ENCODE measurements at places on chromosomes 5 and 9. TPM values are rescaled to one million over a fixed set of nuclear protein-coding genes. Genes with fewer than 3 reads are reported as not detected.

The SLC36A2 gene
- not detected for total RNA-seq

The HMCN2 gene
- 0.53 TPM for total RNA-seq

The MORN5 gene
- not detected for total RNA-seq

DNA sequence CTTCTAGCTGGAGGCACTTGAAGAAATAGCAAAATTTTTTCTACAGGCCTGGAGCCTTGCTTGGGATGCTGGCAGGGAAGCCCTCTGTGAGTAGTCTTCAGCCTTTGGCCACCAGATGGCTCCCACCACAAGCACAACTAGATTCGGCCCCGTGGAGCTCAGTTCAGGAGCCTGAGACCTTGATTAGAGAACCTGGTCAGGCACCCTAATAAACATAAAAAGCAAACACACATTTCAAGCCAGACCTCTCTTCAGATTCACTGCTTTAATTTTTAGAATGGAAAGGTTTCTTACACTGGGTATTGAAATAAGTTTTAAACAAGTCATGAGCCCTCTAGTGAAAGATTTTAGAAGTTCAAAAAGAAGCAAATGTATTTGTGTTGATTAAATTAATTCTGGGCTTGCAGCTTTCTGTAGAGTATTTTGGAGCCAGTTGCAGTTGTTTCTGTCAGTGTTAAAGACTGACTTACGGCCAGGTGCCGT is 41.4 kb downstream of the GLRX start:
- no peaks in the 10 kb centered on the region for H3K36me3 ChIP-seq
- H3K27ac ChIP-seq: no peak overlapping the region
- no peaks in the 10 kb centered on the region for H3K4me1 ChIP-seq
- no peaks in the 10 kb centered on the region for H3K27me3 ChIP-seq

- H3K4me3 ChIP-seq: no peak overlapping the region
- no peaks in the 10 kb centered on the region for H3K36me3 ChIP-seq
- H3K27me3 ChIP-seq: no peaks in the 10 kb centered on the region
- H3K4me1 ChIP-seq: peaks cover 44% of the 10 kb centered on the region
- peak overlapping the region; percentile 57 for H3K27ac ChIP-seq
Observed at GRCh38 chr9:38228331-38229103, 159.5 kb upstream of the SHB start.

- DNase-seq: no peak
- H3K27me3 ChIP-seq: no peaks in the 10 kb centered on the region
Observed at GRCh38 chr5:181024245-181025064, 15.6 kb upstream of the BTNL9 start.

DNA sequence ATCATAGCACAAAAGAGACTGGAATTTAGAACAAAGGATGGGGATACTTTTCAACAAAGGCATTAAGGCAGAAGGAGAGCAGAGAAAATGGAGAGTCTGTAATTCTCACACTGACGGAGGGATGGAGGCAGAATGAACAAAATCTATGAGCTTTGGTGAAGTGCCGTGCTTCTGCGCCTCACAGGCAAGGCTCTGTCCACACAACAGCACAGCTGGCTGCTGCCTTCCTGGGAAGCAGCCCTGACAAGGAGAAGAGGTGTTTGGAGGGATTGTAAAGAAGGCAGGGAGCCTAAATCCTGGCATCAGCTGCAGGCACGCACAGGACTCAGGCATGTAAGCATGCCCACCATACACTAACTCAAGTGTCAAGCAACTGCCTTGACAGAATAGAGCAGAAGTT is 485.2 kb upstream of the KIF2A start:
- H3K4me3 ChIP-seq: no peak overlapping the region
- H3K27me3 ChIP-seq: no peaks in the 10 kb centered on the region
- no peaks in the 10 kb centered on the region for H3K36me3 ChIP-seq
- DNase-seq: no peak

DNA sequence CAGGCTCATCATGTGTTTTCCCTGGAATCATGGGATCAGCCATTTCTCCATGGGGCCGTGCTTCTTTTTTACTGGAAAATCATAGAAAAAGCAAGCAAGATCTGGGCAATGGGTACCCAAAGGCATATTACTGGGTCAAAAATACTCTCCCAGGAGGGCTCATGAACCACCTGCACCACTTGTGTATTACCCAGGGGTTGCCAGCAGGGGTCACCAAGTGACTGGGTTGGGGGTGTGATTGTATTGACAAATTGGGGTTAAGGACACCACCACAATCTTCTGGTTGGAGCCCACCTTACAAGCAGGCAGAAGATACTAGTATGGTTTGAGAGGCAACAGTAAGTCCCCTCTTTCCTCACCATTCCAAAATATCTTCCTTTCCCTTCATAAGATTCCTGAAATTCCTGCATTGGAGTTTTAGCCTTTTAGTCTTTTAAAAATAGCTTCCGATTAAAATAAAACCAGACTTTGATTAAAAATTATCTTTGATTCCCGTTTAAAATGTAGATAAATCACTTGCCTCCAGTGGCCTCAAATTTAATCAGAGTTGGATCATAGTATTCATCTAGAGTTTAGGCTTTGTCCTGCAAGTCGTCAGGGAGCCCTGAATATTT is 603.3 kb downstream of the KIF4B start:
- no peak overlapping the region for H3K27ac ChIP-seq
- H3K4me3 ChIP-seq: no peak overlapping the region
- no peaks in the 10 kb centered on the region for H3K36me3 ChIP-seq
- peak; percentile 58 for DNase-seq
- H3K4me1 ChIP-seq: no peaks in the 10 kb centered on the region

- no peak overlapping the region for H3K4me3 ChIP-seq
- H3K27ac ChIP-seq: no peak overlapping the region
- DNase-seq: no peak
- peaks cover 9% of the 10 kb centered on the region for H3K4me1 ChIP-seq
Observed at GRCh38 chr9:98584059-98584458, 124.7 kb downstream of the GABBR2 start.

- H3K4me1 ChIP-seq: no peaks in the 10 kb centered on the region
- DNase-seq: no peak
- no peak overlapping the region for H3K27ac ChIP-seq
- H3K36me3 ChIP-seq: no peaks in the 10 kb centered on the region
- H3K4me3 ChIP-seq: no peak overlapping the region
Observed at GRCh38 chr9:101716629-101717028, 21.8 kb downstream of the GRIN3A start.

GRCh38 chr5:147997486-147997885 is 66.3 kb upstream of the SPINK5 start:
- H3K36me3 ChIP-seq: no peaks in the 10 kb centered on the region
- H3K4me3 ChIP-seq: no peak overlapping the region
- H3K27me3 ChIP-seq: no peaks in the 10 kb centered on the region
- DNase-seq: no peak

DNA sequence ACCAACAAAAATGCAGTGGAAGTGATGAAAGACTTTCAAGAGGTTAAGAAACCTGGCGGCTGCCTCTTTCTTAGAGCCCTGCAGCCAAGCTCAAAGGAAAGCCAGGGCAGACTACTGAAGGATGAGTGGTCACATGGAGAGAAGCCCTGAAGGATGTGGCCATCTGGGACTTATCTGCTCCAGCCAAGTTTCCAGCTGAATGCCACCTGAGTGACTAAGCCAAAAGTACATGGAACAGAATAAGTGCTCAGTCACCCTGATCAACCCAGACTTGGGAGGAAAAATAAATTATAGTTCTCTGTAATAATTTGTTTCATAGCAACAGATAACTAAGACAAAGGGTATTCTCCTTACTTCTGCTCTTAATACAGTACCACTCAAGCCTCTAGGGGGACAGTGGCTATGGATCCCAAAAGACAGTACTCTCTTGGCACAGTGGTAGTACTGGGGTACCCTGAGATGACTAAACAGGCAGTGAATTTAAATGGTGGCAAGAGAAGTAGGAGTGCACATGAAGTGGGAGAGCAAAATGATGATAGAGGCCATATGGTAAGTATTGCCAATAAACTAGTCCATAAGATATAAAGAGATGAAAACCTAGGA is 182.3 kb downstream of the ELAVL2 start:
- H3K27ac ChIP-seq: no peak overlapping the region
- no peaks in the 10 kb centered on the region for H3K36me3 ChIP-seq
- H3K27me3 ChIP-seq: no peaks in the 10 kb centered on the region
- H3K4me1 ChIP-seq: no peaks in the 10 kb centered on the region

- no peaks in the 10 kb centered on the region for H3K27me3 ChIP-seq
- no peak overlapping the region for H3K4me3 ChIP-seq
- no peaks in the 10 kb centered on the region for H3K36me3 ChIP-seq
- no peaks in the 10 kb centered on the region for H3K4me1 ChIP-seq
Observed at GRCh38 chr9:37574241-37574721, 1.9 kb downstream of the FBXO10 start.

Measured in Caco-2 (cell line).